ENCODE measurements at places on chromosomes 3 and 15. TPM values are rescaled to one million over a fixed set of nuclear protein-coding genes. Genes with fewer than 3 reads are reported as not detected.

PRKCD gene
- 4.5 TPM for total RNA-seq

ZNF660 gene
- 1.7 TPM for total RNA-seq

SPSB4 gene
- total RNA-seq, result not detected

SERP1 gene
- total RNA-seq, result 165 TPM

WNT5A gene
- total RNA-seq, result 1,597 TPM

BLM gene
- 0.61 TPM for total RNA-seq

ATP10A gene
- total RNA-seq, result 13.1 TPM

KPNA4 gene
- 45.5 TPM for total RNA-seq

CHRNB4 gene
- not detected for total RNA-seq

CCDC13 gene
- total RNA-seq, result 0.16 TPM

HMCES gene
- total RNA-seq, result 9.9 TPM

TMOD2 gene
- 11.0 TPM for total RNA-seq

THBS1 gene
- total RNA-seq, result 20,362 TPM

PTH1R gene
- 11.0 TPM for total RNA-seq

APOD gene
- total RNA-seq, result 12.0 TPM

IP6K1 gene
- 61.0 TPM for total RNA-seq

C3orf33 gene
- total RNA-seq, result 2.4 TPM

LNP1 gene
- 4.1 TPM for total RNA-seq

TAGLN3 gene
- 0.16 TPM for total RNA-seq

HYAL1 gene
- total RNA-seq, result 0.65 TPM

SYNPR gene
- total RNA-seq, result not detected

ROPN1 gene
- not detected for total RNA-seq

LRRC31 gene
- total RNA-seq, result not detected

MEX3B gene
- total RNA-seq, result 2.3 TPM

MCF2L2 gene
- 0.32 TPM for total RNA-seq

ALDH1A2 gene
- 1.2 TPM for total RNA-seq

SLC2A2 gene
- total RNA-seq, result under 0.01 TPM

FANCD2 gene
- 3.4 TPM for total RNA-seq

EIF4E3 gene
- 4.9 TPM for total RNA-seq

TRH gene
- total RNA-seq, result not detected

CLSTN2 gene
- total RNA-seq, result 2.8 TPM

C3orf20 gene
- total RNA-seq, result not detected

SNX33 gene
- total RNA-seq, result 39.8 TPM

MPI gene
- 48.3 TPM for total RNA-seq

PGBD4 gene
- total RNA-seq, result 1.6 TPM

ANKRD34C gene
- not detected for total RNA-seq

ARRDC4 gene
- total RNA-seq, result 121 TPM

CCR1 gene
- 0.81 TPM for total RNA-seq

FEZF2 gene
- not detected for total RNA-seq

FGF12 gene
- 2.3 TPM for total RNA-seq

MED12L gene
- 0.85 TPM for total RNA-seq

AP3B2 gene
- 1.6 TPM for total RNA-seq

Data from hair follicle dermal papilla cell (primary cell).